ENCODE measurements at places on chromosomes 5 and 9. TPM values are rescaled to one million over a fixed set of nuclear protein-coding genes. Genes with fewer than 3 reads are reported as not detected.

DNA sequence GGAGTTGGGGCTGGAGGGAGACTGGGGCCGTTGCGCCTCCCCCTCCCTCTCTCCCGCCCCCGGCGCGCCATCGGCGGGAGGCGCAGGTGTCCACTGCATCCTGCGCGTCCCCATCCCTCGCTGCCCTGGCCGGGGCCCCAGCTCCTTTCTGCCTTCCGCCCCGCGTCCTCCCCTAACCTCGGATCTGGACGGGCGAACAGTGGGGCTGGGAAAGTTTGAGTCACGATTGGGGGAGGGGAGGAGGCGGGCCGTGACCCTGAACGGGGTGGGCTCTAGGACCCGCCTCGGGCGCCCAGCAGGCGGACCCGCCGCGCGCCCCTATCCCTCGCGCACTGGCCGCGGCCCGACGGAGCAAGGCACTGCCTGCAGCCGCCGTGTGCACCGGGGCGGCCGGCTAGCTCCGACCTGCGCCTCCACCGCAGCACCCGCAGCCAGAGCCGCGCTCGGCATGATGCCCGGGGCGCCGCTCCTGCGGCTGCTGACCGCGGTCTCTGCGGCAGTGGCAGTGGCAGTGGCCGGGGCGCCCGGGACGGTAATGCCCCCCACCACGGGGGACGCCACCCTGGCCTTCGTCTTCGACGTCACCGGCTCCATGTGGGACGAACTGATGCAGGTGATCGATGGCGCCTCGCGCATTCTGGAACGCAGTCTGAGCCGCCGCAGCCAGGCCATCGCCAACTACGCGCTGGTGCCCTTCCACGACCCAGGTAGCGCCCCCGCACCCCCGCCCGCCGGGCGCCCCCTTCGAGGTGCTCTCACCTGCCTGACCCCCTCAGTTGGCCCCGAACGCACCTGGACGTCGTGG is at the start of gene HMCN2:
Gene HMCN2, plus strand, starts transcription at position 330 of the 805 bp plus-strand sequence. Its CDS starts 119 bp downstream, at position 449.
- no peak for DNase-seq

DNA sequence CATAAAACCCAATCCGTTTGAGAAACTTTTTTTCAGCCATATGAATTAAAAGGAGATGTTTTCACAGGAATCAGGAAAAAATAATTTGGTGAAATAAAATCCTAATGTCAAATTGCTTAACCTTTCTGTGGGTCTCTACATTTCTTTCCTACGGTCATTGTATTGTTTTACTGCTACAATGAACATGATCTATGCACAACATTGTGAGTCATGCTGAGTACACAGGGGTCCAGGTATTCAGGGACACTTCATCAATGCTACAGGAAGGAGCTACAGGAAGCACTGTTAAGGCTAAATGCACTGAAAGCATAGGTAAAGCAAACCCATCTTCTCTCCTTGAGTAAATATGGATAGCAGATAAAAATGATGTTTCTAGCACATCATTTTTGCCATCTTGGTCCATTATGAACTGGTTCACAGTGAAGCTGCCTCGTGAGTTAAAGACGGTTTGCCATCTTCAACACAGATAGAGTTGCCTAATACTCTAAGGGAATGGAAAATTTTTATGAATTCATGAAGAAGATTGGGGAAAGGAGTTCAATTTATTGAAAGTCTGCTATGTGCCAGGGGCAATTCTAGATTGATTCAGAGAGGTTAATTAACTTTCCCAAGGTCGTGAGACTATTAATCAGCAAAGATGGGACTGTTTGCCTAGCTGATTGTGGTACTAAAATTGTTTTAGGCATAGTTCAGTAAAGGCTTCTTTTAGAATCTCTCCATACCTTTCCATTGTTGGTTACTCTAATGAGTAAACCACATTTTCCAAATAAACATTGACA is 85.5 kb downstream of the DIRAS2 start:
- no peak for DNase-seq

Gene ZDHHC11B
- 0.81 TPM for total RNA-seq

Gene DBH
- not detected for total RNA-seq

Gene SAPCD2
- total RNA-seq = 0.16 TPM
